GM04504 (cell line): ENCODE measurements at places on chromosomes 7 and 10.

- no peak for DNase-seq
These were observed 24.3 kb downstream of the TECTB start for GRCh38 chr10:112307358-112308124.

DNA sequence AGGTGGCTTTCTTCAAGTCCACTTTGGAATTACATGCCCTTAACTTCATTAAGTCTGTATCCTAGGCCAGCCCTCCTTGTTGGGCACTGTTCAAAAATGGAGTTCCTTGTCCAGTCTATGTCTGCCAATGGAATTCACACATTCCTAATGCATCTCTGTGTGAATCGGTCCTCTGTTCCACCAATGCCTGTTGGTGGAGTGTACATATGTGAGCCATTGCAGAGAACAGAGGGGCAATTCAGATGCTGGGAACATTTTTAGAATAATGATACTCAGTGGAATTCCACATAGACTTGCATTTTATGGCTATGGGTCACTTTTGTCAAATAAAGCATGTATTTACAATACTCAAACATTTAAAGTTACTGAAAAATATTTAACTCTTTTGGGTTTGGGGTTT is 108.3 kb downstream of the COL28A1 start:
- DNase-seq: no peak

GRCh38 chr10:7817984-7818294 is 366 bp upstream of the TAF3 start:
- DNase-seq: no peak

DNA sequence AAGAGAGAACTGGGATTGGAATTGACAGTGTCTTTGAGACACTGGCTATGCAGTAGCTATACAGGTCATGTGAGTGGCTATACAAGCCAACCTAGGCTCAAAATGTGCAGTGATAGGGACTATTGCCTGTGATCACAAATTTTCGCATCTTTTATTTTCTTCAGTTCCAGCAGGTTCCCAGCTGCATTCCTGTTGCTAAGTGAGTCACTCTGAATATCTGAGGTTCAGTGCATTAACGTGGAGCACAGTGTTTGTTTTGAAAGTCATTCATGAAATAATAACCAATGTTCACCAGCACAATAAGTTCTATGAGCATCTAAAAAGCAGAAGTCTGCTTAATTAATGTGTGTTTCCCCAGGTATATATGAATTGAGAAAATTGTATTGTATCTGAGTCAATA is 1236.0 kb upstream of the CELF2 start:
- DNase-seq: no peak

DNA sequence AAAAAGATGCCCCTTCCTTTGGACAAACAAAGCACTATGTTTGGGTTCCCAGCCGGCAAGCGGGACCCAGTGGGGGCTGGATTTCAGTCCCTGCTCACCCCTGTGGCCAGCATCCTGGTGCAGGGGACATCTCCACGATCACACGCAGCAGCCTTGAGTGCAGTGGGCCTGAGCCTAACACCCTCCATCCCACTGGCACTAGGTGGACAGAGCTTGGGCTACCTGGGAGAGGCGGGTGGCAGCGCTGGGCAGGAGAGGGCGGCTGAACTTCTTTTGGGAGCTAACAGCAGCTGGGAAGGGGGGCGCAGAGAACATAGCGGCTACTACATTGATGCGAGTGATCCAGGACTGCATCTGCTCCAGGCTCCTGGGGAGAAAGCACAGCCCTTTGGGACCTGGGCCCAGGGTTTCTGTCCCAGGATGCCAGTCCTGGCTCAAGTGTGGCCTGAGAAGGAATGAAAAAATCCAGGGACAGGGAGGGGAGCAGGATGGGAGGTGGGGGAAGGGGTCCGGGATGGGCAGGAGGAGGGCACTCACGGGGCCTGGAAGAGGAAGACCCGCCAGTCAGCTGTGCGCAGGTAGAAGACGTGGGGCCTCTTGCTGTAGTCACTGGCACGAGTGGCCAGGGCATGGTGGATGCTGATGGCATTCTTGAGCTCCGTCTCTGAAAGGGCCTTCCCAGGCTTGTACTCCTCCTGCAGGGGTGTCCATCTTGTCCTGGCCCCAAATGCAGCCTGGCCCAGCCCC is 9.0 kb downstream of the NFKB2 start:
- no peak for DNase-seq

DNA sequence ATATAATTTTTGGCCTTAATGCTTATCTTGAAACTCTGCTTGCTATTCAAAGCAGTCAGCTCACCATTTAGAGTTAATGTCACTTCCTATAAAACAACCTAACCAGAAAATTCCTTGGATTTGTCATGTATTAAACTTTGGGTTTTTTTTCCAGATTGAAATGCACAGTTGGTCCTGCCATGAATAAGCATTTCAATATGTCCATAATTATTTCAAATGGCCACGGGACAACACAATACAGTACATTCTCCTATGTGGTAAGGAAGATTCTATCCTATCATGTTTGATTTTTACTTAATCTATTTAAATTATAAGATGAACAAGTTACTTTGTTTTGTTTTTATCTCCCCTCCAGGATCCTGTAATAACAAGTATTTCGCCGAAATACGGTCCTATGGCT is 85.3 kb downstream of the MET start:
- no peak for DNase-seq

DNA sequence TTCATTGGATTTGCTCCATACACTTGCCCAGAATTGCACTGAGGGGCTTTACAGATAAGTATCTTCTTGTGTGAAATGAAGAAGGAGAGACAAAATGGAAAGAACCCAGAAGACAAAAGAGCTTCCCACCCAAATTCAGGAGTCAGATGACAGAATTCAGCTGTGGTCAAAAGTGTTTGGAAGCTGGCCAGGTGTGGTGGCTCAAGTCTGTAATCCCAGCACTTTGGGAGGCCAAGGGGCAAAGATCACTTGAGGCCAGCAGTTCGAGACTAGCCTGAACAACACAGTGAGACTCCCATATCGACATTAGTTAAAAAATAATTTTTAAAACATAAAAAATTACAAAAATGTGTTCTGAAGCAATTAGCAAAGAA is 27.1 kb downstream of the DUSP5 start:
- DNase-seq: no peak

- DNase-seq: no peak
These were observed 28.6 kb downstream of the PPP3CB start for GRCh38 chr10:73467206-73467605.
